Natural killer cell treated with Interleukin-12 subunit alpha and Interleukin-12 subunit beta and Interleukin-15 and Interleukin-18, amount 100 ng/mL, for 72 hours (primary cell): ENCODE measurements at places on chromosomes 2 and 18. TPM values are rescaled to one million over a fixed set of nuclear protein-coding genes. Genes with fewer than 3 reads are reported as not detected.

DNA sequence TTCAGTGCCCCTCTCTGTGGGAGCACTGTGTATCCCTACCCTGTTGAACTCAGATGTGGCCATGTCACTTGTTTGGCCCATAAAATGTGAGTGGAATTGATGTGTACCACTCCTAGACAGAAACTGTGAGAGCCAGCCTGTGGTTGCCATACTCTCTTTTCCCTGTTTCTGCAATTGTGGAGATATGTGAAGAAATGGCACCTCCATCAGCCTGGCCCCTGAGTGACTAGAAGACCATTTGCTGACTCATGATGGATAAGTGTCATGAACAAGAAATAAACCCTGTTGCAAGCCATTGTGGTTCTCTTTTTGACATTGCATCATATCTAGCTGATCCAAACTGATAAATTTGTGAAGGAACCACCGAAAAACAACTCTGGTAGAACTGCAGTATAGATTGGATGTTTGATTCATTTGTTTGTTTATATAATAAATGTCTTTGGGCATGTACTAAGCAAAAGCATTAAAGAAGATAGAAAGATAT is 214.5 kb upstream of the FBXO11 start:
- no peak for DNase-seq

DNA sequence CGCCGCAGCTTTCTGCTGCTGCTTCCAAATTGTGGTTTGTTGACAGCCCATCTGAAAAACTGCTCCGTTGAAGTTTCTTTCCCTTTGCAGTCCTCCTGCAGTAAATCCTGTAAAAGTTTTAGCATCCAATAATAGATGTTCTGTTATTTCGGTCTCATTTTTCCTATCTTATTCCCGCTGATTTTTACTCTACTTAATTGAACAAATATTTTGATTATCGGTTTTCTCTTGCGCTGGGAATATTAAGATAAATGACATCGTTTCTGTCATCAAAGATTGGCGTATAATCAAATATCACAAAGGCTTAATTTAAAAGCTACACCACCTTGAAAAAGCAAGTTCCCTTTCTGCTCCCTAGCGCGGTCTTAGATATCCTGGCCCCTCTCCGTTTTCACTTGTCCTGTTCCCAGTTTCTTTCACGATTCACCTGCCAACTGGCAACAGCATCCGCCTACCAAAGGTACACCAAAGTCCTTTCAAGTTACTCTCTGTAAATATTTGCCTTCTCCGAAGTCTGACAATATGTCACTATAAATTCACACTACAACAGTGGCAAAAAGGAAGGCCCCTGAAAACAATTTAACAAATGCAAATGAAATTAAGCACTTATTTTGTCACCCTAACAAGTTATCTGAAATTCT is 1.0 kb upstream of the STRN start:
- DNase-seq = no peak

ITGB6 gene
- not detected for total RNA-seq

DNA sequence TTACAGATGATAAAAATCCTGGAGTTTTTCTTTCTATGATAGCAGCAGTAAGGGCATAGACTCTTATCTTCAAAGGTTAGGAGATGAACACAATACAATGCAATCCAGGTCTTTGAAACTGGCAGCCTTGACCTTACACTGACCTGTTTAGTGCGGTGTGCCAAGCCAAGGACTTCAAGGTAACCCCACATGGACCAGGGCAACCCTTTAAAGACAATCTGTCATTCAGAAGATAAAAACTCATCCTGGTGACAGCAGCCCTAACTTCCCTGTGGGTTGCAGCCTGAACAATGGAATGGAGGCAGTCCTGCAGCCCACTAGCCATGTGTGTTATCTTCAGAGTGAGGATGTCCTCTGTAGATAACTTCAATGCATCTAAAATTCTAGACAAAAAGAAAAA is 78.1 kb downstream of the RTTN start:
- no peak for DNase-seq

- no peak for DNase-seq
Observed at GRCh38 chr2:236971131-236971821, 114.4 kb upstream of the COPS8 start.
